ENCODE measurements at places on chromosomes 4 and X.

GRCh38 chrX:23598575-23598974 is 68.7 kb upstream of the PRDX4 start:
- DNase-seq = no peak

DNA sequence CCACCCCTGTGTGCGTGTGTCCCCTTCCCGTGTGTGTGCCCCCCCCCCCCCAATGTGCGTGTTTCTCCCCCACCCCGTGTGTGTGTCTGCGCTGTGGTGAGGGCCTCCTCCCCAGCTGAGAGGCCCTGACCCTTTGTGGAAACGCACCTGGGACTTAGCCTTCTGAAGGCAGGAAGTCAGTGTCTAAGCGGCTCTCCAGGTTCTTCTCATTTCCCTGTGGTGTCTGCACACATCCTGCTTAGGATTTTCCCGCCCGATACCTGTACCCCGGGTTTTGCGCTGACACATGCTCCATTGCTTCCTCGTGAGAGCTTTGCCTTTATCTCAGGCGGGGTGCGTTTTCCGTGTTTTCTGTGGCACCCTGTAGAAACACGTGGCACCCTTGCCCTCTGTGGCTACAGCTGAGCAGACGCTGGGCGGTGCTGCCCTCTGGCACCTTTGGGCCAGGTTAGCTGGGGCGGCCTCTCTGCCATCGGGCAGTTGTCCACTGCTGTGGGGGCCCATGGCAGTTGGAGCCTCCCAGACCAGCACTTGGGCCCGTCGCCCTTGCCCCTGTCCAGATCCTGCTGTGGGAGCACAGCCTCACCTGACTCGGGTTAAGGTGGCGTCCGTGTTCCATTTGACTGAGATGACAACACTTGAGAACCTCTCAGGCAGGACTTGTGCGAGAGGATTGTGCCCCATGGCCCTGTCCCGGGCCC is 26.3 kb downstream of the MAEA start:
- peak; percentile 32 for DNase-seq

DNA sequence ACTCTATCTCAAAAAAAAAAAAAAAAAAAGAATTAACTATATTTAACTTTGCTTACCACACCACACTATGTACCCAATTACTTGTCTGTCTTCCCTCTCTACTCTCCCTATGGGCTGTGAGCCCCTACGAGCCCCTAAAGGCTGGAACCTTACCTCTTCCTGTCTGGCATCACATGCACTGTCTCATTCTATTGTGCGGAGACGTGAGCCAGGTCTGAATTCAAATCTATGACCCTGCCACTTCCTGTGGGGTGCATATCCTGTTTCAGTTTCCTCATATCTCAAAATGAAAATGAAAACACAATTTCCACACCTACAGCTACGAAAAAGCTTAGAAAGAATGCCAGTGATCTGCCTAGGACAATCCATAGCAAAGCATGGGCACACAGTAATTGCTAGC is 42.9 kb upstream of the HS3ST1 start:
- DNase-seq = peak; percentile 69

GRCh38 chr4:113290666-113291065 is 241.2 kb downstream of the ANK2 start:
- no peak for DNase-seq

DNA sequence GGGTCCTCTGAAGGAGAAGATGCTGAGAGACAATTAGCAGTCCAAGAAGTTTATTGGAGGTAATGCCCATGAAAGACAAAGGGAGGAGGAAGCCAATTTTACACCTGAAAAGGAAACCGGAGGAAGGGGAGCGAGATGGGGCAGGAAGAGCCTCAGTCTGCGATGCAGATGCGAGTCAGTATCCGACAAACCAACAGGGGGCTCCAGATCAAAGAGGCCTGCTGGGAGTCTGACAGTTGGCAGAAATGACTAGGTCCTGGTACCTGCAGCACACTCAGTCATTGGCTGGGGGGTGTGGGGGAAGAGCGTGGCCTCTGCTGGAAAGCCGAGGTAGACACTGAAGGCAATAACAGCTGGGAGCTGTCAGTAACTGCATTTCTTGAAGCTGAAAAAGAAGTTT is 231.1 kb upstream of the CENPE start:
- no peak for DNase-seq

GRCh38 chrX:123899701-123900100 is 39.8 kb downstream of the XIAP start:
- no peak for DNase-seq

DNA sequence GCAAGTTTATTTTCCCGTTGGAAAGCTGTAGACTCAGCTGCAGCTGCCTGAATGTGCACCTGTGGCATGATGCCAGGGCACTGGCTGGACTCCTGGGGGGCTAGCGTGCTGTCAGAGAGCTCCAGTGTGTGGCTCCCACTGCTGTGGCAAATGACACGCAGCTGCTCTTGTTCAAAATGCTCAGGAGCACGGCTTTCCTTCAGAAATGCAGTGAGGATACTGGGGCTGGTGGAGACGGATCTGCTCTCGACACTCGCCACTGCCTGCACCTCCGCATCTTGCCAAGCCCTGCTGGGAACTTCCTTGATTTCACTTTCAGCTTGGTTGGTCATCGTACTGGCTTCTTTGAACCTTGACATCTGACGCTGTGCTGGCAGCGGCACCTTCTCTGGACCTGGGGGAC is 58.7 kb downstream of the GPRIN3 start:
- DNase-seq = no peak

DNA sequence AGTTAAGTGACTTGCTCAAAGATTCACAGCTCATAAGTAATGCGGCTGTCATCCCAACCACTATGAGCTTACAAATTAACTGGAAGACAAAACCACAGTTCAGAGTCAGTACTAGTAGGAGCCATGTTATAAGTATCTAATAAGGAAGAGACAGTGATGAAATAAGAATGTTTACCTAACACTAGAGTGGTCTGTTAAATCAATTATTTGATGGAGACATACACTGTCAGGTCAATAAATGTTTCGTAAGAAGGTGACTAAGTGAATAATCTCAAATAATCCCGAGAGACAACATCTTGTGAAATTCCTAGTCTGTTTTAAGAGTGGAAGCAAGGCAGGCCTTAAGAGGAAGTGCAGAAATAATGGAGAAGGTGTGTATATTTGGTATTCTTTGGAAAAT is 25.8 kb upstream of the AMELX start:
- DNase-seq = no peak

GRCh38 chr4:187274153-187274552 is 550.5 kb upstream of the FAT1 start:
- no peak for DNase-seq

DNA sequence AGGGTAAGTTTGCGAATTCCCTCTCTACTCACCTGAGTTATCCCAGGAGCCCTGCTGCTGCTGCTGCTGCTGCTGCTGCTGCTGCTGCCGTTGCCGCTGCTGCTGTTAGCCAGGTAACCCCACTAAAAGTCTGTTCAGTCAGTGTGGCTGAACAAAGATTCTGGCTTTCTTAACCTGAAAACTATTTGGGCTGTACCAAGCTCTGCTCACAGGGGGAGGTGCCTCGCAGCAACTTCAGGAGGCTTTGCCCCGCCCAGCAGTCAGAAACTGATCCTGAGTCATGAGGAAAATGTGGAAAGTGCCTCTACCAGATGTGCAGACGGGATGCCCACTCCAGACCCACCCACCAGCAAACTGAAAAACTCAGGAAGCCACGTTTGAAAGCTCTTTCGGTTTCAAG is at the start of gene CAPN6:
CAPN6 (minus strand) TSS at position 145 of the 400 bp plus-strand sequence. CDS start 6,547 bp downstream, outside the sequence.
- DNase-seq = no peak

DNA sequence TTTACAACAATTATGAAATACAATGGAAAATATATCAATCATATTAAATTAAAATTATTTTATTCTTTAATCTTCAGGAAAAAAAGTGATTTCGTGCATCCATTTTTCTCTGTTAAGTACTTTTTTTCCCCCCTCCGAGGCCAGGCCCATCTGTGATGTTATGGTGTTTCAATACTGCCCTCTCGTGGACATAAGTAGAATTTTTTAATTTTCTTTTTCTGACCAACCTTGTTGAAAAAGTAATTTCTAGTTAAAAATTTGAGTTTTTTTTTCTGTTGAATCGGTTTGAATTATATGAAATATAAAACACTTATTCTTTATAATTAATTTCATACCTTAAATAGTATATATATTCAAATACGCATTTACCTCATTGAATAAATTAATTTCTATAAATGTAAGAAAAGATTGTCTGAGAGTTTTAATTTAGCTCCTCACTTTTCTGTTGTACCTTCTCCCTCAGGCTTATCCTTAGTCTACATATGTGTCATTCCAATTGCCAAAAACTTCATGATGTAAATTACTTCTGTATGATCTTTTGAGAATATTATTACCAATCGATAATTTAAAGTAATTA is 175.8 kb upstream of the TECRL start:
- DNase-seq = no peak

DNA sequence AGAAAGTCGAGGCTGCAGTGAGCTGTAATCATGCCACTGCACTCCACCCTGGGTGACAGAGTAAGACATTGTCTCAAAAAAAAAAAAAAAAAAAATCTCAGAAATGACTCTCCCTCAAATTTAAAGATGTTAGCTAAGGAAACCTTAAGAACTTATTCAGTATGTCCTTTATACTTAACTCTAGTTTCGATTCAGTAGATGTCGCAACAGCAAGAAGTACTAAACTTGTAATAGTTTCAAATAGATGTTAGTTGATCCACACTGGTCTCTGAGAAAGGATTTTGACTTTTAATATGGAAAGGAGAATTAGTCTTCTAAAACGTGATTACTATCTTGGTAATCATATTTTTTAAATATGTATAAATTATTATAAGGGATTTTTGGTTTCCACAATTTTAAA is 29.6 kb downstream of the NKX3-2 start:
- no peak for DNase-seq

DNA sequence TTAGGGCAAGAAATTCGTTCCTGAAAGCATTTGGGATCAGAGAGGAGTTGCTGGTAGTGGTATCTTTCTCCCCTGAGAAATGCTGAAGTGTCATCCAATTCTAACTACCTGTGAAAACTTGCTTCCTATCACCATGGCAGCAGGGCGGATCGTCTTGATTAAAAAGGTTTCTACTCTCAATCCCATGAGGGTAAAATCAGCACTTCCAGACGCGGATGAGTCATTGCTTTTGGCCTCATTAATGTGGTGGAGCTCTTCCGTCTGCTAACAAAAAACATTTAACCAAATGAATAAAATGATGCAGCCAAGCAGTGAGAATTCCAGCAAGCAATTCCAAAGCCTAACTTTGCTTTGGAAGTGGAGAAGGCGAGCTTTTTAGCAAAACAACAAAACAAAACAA is 325.6 kb downstream of the CAMK2D start:
- peak; percentile 24 for DNase-seq

DNA sequence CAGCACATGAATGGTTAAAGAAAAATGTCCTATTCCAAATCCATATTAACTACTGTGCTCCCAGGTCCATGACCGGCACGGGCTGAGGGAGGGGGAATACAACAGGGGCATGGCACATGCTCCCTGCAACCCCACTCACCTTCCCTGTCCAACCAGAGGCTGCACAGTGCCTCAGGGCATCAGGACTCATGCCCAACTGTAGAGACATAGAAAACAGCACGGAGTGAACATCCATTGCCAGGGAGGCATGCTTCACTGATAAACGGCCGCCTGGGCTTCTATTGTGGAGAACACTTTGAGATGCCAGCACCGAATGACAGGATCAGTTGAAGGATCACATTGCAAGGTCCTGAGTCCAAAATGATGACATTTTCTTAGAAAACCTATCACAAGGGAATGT is 140.6 kb downstream of the STK32B start:
- no peak for DNase-seq

GRCh38 chrX:141759238-141759637 is 60.7 kb upstream of the SPANXD start:
- DNase-seq = no peak

GRCh38 chr4:8164687-8165086 is 6.1 kb upstream of the ABLIM2 start:
- DNase-seq = no peak

DNA sequence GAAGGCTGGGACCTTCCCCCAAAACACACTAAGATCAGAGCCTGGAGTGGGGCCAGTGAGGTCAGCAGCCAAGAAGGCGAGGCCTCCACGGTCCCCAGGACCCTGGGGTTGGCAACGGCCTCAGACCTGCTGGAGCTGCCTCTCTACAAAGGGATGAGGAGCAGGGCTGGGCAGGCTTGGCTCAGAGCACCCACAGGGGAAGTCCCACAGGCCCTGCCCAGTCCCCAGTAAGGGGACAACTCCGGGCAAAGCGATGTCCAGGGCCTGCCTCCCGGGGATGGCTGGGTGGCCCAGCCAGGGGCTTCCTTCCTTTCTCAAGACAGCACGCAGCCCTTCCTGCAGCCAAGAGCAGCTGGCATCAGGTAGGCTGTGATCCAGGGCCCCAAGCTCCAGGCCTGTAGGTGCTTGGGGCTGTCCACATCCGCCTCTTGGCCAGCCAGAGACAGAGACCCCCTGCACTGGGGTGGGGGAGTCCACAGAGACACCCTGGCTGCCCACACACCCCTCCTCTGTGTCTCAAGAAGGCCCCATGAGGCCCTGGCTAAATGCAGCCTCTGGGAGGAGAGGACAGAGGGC is 5.7 kb downstream of the MXD4 start:
- no peak for DNase-seq

GRCh38 chrX:68908071-68908470 is 79.2 kb downstream of the EFNB1 start:
- no peak for DNase-seq

DNA sequence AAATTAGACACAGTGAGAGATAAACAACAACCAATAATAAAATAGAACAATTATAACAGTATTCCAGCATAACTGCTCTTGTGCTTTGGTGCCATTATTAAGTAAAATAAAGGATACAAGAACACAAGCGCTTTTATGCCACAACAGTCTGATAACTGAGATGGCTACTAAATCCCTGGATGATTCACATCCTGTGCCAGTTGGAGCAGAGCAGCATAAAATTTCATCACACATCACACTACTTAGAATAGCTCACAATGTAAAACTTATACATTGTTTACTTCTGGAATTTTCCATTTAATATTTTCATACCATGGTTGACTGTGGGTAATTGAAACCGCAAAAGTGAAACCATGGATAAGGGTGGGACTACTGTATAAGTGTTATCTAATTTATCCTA is 399.9 kb upstream of the CNKSR2 start:
- no peak for DNase-seq

- DNase-seq = no peak
Measured at GRCh38 chr4:39456946-39457763, 1.6 kb downstream of the RPL9 start.

GRCh38 chr4:135277068-135277979 is 1075.7 kb upstream of the PABPC4L start:
- no peak for DNase-seq
